ENCODE measurements at places on chromosomes 4 and X.

- DNase-seq, result no peak
Measured at GRCh38 chr4:152967907-152968306, 31.8 kb downstream of the FHDC1 start.

DNA sequence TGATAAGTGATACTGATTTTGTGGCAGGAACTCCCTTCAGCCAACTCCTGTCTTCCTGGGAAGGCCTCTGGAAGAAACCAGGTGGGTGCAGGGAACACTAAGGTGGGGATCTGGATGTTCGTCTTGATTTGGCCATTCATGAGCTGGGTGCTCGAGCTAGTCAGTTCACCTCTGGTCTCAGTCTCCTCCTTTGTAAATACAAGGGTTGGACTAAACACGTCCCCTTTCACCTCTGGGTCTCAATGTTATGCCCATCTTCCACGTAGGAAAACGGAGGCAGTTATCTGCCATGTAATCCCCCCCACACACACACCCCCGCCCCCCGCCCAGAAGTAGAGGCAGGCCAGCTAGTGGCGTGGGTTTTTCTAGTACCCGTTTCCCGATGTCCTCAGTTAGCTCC, 4.1 kb upstream of the RS1 start:
- DNase-seq, result no peak

GRCh38 chr4:121299367-121299766, 81.5 kb downstream of the QRFPR start:
- no peak for DNase-seq

- DNase-seq, result no peak
Measured at GRCh38 chrX:40068048-40068447, 29.7 kb downstream of the BCOR start.

- DNase-seq, result no peak
Measured at GRCh38 chr4:7819446-7819845, 120.2 kb downstream of the AFAP1 start.
